ENCODE measurements at places on chromosomes 7 and 10.

GRCh38 chr10:132320654-132321469 is 11.1 kb upstream of the LRRC27 start:
- DNase-seq = no peak

DNA sequence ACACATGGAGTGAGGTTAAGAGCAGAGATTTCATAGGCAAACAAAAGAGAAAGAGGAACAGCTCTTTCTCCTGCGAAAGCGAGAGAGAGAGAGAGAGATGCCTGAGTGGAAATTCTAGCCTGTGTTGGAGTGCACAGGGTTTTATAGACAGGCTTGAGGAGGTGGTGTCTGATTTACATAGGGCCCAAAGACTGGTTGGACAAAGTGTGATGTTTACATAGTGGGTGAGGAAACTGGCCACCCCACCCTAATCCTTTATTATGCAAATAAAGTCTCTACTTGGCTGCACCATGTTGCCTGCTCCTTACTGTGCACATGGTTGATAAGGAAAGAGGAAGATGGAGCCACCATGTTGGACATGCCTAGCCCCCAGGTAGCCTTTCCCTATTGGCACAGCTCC is 967.8 kb upstream of the SORCS1 start:
- DNase-seq = no peak

GRCh38 chr10:120345186-120345585 is 111.8 kb upstream of the PLPP4 start:
- no peak for DNase-seq

- DNase-seq = no peak
These were observed 56.7 kb downstream of the CAMK2B start for GRCh38 chr7:44268671-44269070.

GRCh38 chr10:22693371-22693784 is 21.0 kb downstream of the PIP4K2A start:
- DNase-seq = no peak

GRCh38 chr7:8146788-8147413 is 115.1 kb downstream of the ICA1 start:
- DNase-seq = no peak

DNA sequence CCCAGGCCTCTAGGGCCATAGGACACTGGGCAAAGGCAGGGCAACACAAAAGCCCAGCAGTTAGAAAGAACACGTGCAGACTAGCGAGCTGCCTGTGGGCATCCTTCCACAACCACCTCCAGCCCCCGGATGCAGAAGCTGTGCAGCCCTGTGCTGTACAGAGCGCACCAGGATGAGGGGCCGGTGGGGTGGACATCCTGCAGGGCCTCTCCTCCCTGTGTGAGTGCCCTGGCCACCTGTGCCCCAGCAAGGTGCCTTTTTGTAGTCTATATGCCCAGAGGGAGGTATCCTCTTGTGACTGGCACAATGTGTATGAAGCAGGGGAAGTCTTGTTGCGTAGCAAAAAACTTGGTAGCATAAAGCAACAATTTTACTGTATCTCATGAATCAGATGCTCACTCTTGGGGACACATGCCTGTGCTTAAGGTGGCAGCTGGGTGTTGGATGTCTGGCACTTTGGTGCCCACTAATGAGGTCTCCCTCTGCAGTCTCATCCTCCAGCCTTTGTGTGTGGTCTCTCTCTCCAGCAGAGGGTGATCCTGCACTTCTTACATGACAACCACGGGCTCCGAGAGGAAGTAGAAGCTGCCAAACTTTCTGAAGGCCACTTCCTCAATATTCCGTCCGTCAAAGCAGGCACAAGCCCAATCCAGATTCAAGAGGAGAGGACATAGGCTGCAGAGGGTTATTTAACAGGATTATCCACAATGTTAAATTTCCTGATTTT is 8.7 kb downstream of the NCAPG2 start:
- no peak for DNase-seq

DNA sequence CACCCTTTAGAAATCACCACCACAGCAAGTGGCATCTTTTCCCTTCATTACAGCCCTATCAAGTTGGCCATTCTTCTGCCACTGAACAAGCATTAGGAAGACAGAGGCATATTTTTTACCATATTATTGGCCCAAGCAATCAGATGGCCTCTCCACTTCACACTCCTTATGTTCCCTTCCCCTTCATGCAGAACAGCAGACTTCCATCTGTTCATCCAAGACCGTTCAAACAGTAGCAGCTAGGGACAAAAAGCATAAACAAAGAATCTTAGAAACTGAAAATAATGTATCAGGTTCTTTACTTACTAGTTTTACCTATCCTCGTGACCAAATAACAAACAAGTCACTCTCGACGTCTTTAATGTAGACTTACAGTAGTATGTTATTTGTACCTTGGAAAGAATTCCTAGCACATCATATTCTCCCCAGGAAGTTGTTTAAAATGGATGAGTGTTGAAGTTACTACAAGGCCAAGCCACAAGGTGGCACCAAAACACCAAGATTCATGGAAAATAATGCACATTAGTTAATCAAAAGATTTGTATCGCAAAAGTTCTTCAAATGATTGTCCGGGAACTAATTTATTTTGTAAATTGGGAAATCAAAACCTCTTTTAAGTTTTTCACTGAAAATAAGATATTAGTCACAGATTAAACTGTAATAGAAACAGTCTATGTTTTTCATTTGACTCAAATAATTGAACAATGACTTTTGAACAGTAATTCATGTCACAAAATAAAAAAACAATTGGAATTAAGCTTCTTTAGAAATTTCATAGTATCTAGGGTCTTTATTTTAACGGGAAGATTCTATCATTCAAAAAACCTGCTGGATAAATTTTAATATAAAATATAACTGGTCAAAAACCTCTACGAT is 112.1 kb downstream of the VPS41 start:
- DNase-seq = peak; percentile 14

GRCh38 chr10:118626953-118627352 is 31.5 kb upstream of the PRLHR start:
- DNase-seq = no peak

- DNase-seq = peak; percentile 32
These were observed 75.1 kb downstream of the EBF3 start for GRCh38 chr10:129888784-129889616.

DNA sequence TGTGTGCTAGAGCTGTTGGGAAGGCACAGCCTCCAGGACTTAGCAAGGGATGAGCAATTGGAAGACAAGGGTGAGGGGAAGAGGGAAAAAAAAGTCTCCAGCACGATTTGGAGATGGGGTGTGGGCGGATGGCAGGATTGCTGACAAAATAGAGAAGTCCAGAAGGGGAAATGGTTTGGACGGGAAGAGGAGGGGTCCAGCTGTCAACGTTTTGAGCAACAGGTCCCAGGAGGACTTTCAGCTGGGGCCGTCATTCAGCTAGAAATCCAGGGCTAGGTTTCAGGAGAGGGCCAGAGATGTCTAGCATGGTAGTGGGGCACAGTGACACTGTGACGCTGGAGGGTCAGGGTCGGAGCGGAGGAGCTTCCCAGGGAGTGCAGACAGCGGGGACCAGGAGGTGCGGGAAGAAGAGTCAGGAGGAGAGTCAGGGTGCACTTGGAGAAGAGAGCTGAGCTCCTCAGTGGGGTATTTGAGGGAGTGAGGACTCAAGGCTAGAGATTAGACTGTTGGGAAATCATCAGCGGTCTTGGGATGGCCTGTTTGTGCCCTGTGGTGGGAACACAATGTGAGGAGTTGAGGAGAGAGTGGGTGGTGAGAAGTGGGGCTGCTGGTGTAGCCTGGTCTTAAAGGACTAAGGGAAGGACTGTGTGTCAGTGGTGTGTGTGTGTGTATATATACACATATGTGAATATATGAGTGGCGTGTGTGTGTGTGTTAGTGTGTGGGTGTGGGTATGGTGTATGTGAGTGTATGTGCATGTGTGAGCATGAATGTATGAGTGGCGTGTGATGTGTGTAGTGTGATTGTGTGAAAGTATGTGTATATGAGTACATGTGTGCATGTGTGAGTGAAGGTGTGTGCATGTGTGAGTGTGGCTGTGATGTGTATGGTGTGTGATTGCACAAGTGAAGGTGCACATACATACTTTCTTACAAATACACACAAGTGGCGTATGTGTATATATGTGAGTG is 3.8 kb downstream of the ZYX start:
- DNase-seq = no peak

- no peak for DNase-seq
These were observed 55.0 kb downstream of the BTAF1 start for GRCh38 chr10:91978585-91978984.

- no peak for DNase-seq
These were observed 33.1 kb upstream of the EGFR start for GRCh38 chr7:54985426-54986330.

- DNase-seq = no peak
These were observed 12.8 kb upstream of the WIPF3 start for GRCh38 chr7:29793507-29793906.

- no peak for DNase-seq
These were observed 43.3 kb downstream of the DOCK1 start for GRCh38 chr10:126948355-126949160.

DNA sequence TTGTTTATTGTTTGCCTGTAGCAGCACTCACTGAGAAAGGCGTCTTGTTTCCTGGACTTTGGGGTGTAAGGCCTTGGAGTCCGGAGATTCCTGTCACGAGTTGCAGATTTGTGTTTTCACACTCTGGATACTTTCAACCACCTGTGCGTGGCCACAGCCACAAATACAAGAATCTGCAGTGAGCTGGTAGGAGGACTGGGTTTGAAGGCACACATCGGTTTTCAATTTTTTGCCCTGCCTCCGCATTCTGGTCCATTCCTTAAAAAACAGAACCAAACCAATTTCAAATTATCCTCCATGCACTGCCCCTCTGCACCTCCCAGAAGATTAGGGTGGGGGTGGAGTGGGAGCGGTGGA is 619 bp downstream of the EXOC4 start:
- DNase-seq = no peak

DNA sequence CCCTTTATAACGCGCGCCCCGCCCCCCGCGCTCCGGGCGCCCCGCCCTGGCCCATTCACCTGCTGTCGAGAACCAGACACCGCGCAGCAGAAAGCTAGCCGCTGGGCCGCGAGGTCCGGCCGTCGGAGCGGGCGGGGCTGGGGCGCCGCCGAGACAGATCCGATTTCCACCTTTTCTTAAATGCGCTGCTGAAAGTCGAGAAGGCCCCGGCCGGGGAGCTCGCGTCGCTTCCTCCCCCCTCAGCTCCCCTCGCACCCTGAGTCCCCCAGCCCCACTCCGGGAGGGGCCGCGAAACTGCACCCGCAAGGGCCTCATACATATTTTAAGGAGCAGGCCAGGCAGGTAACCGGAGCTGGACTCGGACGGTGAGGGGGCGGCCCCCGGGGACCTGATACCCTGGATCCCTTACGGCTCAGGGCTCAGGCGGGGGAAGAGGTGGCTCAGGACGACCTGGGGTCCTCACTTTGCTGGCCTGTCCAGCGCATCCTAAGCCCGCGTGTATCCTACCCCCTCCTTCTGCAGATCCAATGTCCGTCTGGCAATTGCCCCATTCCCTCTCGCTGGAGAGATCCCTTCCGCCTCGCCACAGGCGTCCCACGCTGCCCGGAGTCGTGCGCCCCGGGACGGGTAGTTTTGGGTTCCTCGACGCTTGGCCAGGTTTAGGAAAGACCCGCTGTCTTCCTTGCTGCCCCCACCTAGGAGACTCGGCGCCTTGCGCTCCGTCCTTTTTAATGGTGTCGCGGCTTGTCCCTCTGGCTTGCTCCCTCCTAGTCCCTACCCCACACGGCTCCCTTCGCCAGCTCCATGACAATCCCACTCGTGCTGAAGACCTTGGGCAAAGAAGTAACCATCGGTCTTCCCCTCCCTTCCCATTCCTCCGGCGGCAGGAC is 170.6 kb downstream of the UBE2H start:
- no peak for DNase-seq

DNA sequence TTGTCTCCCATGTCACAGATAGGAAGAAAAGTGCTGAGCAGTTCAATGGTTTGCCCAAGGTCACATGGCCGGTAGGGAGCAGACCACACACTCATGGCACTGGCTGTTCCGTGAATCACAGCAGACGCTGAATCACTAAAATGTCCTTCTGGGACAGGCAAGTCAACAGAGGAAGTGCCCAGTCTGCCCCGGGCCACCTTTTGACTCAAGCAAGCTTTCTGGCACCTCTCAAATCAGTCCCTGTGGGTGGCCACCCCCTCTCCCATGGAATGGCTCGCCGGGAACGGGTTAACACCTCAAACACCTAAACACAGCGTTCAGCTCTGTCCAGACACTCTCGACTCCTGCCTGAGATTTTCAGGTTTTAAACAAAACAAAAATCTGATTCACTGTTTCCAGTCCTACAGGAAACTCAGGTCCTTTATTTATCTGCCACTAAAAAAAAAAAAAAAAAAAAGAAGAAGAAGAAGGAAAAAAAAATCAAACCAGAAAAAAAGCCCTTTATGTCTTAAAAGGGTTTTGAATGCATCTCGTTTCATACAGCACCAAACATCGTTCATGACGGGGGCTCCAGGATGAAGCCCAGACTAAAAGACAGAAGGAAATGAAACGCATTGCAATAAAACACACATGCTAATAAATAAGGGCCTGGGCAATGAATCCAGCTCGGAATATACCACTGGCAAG is 15.5 kb downstream of the CARD11 start:
- DNase-seq = peak; percentile 54

- no peak for DNase-seq
These were observed 375.2 kb downstream of the RPS24 start for GRCh38 chr10:78408671-78409472.

GRCh38 chr7:106180721-106181120 is 68.6 kb upstream of the SYPL1 start:
- no peak for DNase-seq

GRCh38 chr7:131627735-131628190 is 71.3 kb upstream of the PODXL start:
- DNase-seq = no peak

GRCh38 chr10:29619241-29619669 is 15.5 kb downstream of the SVIL start:
- no peak for DNase-seq

- DNase-seq = no peak
These were observed 15.3 kb downstream of the MRPL32 start for GRCh38 chr7:42947521-42947920.

DNA sequence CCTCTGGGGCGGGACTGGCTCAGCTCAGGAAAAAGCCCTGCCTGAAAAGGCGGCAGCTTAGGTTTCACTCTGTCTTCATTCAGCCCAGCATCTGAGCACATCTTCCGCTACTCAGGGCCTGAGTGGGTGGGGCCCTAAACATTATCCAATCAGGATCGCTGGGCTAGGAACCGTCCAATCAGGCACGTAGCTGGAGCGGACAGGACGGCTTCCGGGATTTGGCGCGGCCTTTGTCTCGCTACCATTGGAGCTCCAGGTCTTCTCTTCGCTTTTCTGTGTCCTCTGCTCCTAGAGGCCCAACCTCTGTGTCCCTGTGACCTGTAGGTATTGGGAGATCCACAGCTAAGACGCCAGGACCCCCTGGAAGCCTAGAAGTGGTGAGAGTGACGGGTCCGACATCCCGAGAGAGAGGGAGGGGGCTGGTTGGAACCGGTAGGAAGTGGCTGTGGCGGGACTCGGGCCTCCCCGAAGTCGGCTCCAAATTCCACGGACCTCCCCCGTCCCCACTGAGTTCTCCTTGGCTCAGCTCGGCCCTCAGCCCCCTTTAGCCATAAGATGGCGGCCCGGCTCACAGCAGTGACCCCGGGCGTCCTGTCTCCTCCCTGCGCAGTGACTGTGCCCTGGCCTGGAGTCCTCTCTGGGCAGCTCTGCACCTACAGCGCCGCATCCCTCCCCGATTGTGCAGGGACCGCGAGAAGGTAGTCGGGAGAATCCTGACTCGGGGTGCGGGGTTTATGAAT is 99.1 kb downstream of the ZNF680 start:
- no peak for DNase-seq
